ELR (cell line): ENCODE measurements at places on chromosomes 6 and 20.

DNA sequence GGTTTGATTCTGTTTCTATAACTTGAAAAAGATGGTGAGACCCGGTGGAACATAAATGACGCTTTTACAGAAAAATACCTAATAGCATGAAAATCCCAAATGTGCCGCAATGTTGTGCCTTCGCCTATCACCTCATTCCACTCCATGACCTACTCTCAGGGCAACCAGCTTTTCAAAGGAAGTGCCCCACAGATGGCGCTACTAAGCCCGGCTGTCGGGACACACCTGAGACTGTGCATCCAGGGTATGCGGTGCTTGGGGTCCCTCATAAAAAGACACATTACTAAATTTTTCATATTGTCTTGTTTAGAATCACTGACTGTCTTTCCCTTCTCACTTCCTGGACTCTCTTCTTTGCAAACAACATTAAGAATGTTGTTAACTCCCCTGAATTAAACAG, 145.5 kb upstream of the RPS6KA2 start:
- DNase-seq: no peak

- no peak for DNase-seq
Observed at GRCh38 chr6:164039954-164040375, 625.4 kb downstream of the QKI start.

GRCh38 chr6:136921381-136921935, 643 bp upstream of the SLC35D3 start:
- peak; percentile 39 for DNase-seq

GRCh38 chr6:161228921-161229591, 44.8 kb downstream of the AGPAT4 start:
- DNase-seq: peak; percentile 89

- no peak for DNase-seq
Observed at GRCh38 chr20:36267605-36268381, 31.5 kb downstream of the AAR2 start.

DNA sequence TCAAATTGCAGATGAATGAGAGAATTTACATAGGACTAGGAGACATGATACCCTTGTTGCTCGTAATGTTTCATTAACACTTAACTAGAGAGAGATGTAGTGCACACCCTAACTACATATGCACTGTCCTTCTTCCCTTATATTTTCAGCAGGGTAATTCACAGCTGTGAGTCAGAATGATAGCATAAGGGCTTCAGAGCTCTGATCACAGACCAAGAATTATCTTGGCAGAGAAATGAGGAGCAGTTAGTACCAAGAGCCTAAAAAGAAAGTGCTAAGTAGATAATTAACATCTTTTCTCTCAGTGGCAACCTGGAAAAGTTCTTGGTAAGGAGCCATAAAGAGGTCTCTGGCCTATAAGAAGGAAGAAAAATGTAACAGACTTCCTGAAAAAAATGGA, 35.8 kb downstream of the GRIK2 start:
- no peak for DNase-seq

GRCh38 chr6:12132351-12133222, 120.5 kb downstream of the HIVEP1 start:
- DNase-seq: no peak

- peak; percentile 10 for DNase-seq
Observed at GRCh38 chr20:59448196-59448595, 147.8 kb downstream of the EDN3 start.

- no peak for DNase-seq
Observed at GRCh38 chr6:117409420-117409819, 16.3 kb downstream of the ROS1 start.
